ENCODE measurements at places on chromosomes 12 and 14.

DNA sequence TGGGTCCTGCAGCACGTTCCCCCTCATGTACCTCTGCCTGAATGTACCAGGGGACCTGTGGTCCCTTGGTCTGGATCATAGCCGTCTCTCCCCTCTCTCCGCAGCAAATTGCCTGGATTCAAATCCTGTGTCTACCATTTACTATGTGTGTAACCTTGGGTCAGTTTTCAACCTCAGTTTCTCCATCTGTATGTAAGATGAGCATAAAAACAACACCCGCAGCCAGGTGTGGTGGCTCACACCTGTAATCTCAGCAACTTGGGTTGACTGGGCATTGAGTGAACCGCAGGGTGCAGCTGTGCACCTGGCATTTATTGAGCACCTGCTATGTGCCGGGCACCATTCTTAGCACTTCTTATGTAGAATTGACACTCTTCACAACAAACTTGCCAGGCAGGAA lies 14.1 kb downstream of the CYP46A1 start:
- no peak for DNase-seq

- DNase-seq = no peak
These were observed 13.2 kb downstream of the ATF7 start for GRCh38 chr12:53612978-53613377.

GRCh38 chr12:109952160-109952858 lies 43.9 kb downstream of the GIT2 start:
- DNase-seq = no peak

- no peak for DNase-seq
These were observed 118.4 kb downstream of the SAMD4A start for GRCh38 chr14:54685286-54685845.

GRCh38 chr12:103805655-103806360 lies 35.2 kb downstream of the NT5DC3 start:
- DNase-seq = no peak

DNA sequence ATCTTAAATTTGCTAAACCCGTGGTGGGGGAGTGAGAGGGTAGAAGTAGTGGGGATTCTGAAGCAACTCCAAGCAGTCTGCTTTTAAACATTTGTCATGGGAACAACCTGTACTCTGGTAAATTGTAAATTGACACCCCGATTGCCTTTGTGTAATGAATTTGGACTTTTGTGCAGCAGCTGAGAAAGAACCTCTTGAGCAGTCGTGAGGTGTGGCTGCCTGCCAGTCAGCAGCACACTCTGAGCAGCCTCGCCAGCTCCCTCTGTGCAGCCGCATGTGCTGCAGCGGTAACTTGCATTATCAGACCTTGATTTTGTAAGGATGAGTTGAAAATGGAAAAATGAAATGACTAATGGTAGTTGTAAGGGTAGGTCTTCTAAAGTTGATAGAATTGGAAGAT lies 74.3 kb downstream of the SUSD6 start:
- no peak for DNase-seq

GRCh38 chr14:24062216-24062980 lies 9.0 kb upstream of the CPNE6 start:
- DNase-seq = no peak
